D341Med (cell line): ENCODE measurements at places on chromosomes 16 and 17.

DNA sequence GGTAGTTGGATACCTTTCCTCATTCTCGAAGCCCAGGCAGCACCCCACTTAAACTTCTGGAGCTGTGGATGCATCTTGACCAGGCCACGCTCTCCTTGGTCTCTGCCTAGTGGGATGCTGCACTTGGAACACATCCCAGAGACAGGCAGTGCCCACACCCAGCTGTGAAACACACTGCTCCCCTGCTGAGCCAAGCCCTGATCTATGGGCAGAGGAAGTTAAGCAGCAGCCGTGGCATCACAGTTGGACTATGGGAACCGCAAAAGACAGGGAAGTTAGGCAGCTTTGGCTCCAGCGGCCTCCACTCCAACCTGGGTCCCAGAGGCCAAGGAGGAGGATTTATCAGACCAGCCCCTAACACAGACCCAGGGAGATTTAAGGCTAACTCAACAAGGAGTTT is 284.8 kb upstream of the CCL2 start:
- DNase-seq = no peak

DNA sequence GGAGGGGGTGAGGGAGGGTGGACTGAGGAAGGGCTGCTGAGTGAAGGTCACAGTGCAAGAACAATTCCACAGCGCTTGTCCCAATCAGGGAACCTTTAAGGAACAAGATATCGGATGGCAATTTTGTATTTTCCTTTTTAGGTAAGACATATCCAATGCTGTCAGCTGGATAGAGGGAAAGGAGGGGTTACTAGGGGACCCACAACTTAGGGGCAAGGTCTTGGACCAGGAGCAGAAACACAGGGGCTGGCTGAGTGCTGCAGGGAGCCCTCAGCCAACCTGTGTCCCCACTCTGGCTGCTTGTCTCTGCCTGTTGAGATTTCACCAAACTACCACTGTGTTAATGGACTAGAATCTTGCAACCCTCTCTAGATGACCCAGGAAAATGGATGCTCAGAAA is 47.6 kb downstream of the AKAP1 start:
- DNase-seq = no peak

- no peak for DNase-seq
Observed at GRCh38 chr17:74917430-74917829, 5.6 kb downstream of the USH1G start.

- DNase-seq = no peak
Observed at GRCh38 chr17:78475211-78475610, 96.8 kb downstream of the PGS1 start.

DNA sequence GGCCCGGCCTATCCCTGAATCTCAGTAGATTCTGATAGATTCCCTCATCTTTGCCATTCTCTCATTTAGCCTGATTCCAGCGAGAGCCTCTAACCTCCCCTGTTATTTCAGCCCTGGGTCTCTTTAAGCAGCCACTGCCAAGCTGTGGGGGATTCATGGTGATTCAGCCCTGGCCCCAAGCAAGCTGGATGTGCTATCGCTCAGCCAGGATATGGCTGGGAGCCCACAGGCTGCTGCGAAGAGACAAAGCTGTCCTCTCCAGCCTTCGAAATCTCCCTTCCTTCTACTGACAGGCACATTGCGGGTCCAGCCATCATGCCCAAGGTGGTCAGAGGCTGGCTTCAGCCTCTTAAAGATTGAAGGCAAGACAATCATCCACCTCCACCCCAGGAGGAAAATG is 394.1 kb downstream of the SOX9 start:
- DNase-seq = no peak
